ENCODE measurements at places on chromosomes 2 and 18.
A peak's percentile ranks its signal among the peaks of the same experiment; 100 is the strongest.

DNA sequence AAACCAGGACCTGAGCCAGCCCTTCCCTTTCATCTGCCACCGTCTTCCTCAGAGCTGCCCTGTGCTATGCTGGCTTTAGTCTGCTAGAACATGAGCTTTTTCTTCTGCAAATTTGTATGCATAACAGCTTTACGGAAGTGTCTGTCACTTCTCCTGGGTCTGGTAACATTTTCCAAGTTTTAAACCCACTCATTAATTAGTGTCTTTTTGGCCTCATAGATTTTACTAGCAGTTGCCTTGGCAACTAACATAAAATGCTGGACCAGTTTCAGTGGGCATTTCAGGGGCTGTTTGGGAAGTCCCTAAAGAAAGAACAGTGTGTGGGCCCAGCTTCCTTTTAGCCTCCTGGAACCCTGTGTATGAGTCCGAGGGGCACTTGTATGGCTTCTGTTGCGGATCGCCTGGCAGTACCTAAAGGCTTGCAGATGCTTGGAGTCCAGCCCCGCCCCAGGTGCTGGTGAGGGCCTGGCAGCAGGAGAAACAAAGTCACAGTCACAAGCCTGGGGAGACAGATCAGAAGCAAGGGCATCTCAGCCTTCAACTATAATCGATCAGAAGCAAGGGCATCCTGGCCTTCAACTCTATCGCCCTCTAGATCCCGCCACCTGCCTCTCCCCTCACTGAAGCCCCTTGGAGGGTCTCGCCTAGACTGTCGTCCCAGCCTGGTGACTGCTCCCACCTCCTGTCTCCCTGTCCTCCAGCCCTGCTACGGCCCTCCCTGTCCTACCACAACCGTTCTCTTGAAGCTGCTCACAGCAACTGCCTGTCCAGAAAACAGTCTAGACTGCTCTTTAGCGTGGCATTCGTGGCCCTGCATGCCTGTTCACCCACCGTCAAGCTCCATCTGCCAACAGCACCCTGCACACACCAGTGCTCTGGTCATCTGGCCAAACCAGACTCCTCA, 36.8 kb upstream of the MAPRE3 start:
- DNase-seq: no peak

DNA sequence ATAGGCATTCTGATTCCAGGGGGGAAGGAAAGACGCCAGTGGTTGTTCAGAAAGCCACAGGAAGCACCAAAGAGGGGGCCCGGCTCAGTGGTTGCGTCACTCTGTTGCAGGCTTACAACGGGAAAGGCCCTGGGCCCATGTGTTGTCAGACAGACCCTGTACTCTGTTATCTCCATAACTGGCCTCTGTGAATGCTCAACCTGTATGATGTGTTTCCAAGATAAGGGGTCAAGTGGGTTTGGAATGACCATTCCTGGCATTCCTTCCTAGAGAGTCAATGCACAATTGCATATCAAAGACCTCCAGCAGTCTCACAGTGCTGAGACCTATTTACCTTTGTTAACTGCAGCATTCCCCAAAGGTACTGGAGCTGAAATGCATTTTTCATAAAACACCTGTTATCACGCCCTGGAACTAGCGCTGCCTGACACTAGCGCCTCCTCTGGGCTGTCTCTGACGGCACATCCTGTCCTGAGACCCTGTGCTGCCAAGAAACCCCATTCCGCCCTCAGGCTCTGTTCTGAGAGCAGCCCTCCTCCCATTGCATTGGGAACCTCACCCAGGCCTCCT, 13.2 kb upstream of the LRRFIP1 start:
- peak; percentile 38 for DNase-seq

GRCh38 chr2:121450301-121450700, 80.4 kb upstream of the RNU4ATAC start:
- no peak for DNase-seq

DNA sequence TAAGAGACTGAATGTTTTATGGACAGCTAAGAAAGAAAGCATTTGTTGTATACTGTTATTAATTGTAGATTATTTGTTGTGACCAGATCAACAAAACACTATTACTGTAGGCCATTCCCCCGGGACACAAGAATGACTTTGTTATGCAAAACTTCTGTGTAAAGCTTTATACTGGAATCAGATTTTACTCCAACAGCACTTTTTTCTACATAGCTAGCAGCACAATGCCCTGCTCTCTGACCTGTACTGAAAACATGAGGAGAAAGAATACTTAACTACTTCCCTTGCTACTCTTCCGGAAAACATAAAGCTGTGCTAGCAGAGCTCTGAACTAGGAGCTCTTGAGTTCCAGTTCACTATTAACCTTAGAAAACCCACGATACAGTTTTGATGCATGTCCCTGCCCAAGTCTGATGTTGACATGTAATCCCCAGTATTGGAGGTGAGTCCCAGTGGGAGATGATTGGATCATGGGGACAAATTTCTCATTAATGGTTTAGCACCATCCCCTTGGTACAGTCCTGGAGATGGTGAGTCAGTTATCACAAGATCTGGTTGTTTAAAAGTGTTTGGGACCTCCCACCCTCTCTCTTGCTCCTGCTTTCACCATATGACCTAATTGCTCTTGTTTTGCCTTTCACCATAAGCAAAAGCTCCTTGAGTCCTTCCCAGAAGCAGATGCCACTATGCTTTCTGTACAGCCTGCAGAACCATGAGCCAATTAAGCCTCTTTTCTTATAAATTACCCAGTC, 601.1 kb upstream of the PIK3C3 start:
- no peak for DNase-seq

GRCh38 chr2:6952101-6952500, 34.9 kb downstream of the RNF144A start:
- no peak for DNase-seq

DNA sequence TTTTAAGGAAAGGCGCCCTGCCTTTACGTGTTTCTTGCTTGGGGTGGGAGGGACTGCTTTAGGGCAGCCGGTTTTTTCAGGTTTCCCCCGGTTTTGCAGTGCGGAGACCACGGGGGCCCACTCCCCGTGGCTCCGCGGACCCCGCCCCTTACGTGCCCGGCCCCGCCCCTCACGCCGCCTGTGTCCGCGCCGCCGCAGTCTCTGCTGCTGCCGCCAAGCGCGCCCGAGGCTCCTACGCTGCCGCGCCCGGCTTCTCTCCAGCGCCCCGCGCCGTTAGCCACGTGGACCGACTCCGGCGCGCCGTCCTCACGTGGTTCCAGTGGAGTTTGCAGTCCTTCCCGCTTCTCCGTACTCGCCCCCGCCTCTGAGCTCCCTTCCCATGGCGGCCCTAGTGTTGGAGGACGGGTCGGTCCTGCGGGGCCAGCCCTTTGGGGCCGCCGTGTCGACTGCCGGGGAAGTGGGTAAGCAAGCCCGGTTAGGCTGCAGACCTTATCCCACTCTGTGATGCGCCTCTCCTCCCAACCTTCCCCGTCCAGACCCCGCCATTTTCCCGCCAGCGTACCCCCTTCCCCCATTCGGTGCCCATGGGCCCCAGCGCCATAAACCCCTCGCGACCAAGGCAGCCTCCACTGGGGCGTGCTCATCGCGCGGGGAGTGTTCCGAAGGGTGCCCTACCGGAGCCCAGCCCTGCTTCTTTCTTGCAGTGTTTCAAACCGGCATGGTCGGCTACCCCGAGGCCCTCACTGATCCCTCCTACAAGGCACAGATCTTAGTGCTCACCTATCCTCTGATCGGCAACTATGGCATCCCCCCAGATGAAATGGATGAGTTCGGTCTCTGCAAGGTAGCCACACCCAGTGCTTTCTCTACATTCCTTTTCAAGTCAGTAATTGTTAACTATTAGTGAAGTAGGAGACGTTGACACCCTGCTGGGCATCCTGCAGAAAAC, at the start of gene CAD:
Gene CAD (plus strand): TSS at position 197 of the 949 bp plus-strand sequence. CDS start 183 bp downstream, at position 380.
- peak; percentile 47 for DNase-seq

- no peak for DNase-seq
These were observed 109.1 kb downstream of the PLA2R1 start for GRCh38 chr2:159953136-159953823.

Data from bone marrow (tissue), 2 donors.